Activated naive CD4-positive, alpha-beta T cell treated with anti-CD3 and anti-CD28 coated beads, Interleukin-2, amount 10 ng/mL, durations not matched to agents 7 days and 5 days (primary cell): ENCODE measurements at places on chromosomes 2 and 18.
A peak's percentile ranks its signal among the peaks of the same experiment; 100 is the strongest.

GRCh38 chr18:4854671-4855070, 342.4 kb downstream of the AKAIN1 start:
- DNase-seq, result no peak

DNA sequence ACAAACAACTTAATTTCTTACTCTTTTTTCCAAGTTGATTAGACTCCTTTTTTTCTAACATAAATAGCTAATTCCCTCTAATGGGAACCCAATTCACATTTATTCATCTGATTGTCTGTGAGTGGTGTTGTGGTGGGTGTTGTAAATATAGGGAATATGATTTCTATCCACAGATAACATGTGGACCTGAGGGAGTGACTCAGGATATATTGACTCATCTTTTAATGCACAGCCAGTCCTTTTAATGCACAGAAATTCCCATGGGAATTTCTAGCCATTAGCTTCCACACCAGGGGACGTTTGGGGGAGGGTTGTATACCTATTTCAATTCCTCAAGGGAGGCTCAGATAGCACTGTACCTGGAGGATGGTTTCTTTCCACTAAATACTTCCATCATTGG, 1339.6 kb upstream of the LRRTM1 start:
- DNase-seq, result no peak

- no peak for DNase-seq
These were observed 558.2 kb downstream of the SUCLG1 start for GRCh38 chr2:83900862-83901261.

DNA sequence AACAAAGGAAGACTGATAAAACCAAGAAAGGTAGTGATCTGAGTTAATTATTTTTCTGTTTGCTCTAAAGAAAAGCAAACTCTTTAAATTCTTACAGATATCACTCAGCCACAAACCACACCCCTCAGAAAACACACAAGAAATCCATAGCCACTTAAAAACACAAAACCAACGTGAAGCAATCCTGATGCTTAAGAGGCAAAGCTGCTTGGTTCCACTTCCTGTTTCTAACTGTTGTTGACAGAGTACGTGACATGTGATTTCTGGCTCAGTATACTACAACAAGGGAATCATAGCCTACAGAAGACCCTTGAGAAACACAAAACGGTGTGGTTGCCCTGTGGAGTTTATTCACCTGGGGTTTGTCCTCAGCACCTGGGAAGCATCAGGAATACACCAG, 240.9 kb upstream of the APCDD1 start:
- DNase-seq, result peak; percentile 27

- DNase-seq, result no peak
These were observed 81.0 kb upstream of the BCL11A start for GRCh38 chr2:60634438-60634837.
